ENCODE measurements at places on chromosomes 5 and 9.

DNA sequence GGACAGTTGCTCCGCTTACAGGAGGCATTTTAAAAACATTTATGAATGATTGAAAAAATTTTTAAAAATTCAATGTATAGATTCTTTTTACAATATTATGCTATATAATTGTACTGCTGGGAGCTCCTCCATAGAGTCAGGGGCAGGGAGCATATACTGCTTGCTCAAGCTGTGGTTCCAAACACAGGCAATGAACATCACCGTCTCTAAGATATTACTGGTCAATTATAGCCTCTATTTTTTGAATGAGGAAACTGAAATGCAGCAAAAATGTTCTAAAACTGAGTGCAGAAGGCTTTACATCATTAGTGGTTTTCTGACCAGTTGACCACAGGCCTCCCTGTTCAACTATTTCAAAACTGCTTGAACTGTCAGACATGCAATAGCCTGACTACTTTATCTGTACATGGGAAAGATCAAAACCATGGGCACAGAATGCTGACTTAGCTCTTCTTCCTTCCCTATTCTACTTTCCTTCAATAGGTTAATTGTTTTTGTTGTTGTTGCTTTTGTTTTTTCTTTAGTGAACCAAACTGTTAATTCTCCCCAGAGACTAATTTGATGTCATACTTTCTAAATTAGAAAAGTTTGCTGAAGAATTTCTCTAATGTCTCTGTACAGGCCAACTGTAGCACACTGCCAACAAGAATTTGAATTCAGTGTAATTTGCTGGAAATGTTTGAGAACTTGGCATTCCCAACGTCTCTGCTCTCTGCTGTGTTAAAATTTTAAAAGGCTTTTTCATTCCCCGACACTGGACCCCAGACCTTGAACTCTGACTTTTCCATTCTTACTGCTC is 107.6 kb upstream of the MPDZ start:
- DNase-seq, result no peak

DNA sequence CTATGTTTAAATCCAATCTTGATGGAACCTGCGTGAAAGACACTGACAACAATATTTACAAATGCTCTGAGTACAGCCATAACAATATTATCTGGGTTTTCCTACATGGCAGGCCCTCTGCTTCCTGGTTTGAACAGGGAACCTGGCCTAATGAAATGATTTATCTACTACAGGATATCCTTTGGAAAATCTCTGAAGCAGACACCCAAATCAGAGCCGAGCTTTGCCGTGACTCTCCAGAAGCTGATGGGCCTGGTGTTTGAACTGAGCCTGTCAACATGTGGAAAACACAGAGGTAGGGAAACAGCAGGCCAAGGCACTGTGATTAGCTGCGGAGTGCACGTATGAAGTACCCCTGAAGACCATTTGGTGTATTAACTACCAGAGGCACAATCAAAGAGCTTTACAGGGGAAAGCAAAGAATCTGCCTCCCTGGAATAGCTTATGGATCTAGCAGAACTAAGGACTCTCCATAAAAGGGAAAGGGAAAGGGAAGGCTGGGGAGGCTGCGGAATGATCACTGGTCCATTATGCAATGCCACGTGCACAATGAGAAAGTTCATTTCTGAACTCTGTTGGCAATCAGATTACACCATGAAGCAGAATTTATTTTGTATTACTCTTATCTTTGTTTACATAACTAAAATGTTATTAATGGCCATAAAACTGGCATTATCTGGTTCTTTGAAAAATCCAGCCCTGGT is 321.9 kb downstream of the EBF1 start:
- DNase-seq, result no peak

DNA sequence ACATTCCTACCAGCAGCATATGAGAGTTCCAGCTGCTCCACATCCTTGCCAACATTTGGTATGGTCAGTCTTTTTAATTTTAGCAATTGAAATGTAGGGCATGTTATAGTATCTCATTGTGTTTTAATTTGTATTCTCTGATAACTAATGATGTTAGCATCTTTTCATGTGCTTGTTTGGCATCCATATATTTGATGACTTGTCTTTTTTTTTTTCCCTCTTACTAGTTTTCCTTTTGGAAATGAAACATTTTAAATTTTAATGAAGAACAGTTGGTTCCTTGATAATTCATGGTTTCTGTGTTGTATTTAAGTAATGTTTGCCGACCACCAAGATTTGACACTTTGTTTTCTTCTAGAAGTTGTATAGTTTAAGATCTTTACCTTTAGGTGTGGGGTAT is 8.8 kb downstream of the OGN start:
- DNase-seq, result no peak

- no peak for DNase-seq
These were observed 778 bp downstream of the TRIM41 start for GRCh38 chr5:181223729-181224389.

DNA sequence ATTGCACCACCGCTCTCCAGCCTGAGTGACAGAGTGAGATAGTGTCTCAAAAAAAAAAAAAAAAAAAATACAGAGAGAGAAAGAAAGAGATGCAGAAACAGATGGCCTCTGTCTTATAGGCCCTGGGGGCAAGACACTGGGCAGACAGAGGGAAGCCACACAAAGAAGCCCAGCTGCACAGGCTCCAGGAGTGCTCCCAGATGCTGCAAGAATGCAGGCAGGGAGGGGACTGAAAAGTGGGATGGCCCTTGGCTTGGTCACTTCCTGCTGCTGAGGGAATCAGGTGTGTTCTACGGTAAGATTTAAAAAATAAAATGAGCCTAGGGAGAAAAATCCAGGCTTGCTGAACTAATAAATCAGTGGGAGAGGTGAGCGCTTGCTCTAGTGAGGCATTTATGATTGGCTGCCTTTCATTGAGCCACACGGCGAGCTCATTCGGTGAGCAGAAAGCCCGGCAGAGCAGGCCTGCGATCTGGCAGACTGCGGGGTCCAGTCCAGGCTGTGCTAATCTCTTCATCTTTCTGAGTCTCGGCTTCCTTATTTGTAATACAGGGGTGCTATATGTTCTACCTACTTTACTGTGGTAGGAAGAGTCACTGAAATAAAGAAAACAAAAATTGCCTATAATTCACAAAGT is 80.6 kb downstream of the RAD23B start:
- DNase-seq, result no peak

GRCh38 chr9:35611230-35611797 is 6.3 kb downstream of the TESK1 start:
- no peak for DNase-seq

GRCh38 chr5:8598996-8599395 is 730.0 kb downstream of the MTRR start:
- no peak for DNase-seq

DNA sequence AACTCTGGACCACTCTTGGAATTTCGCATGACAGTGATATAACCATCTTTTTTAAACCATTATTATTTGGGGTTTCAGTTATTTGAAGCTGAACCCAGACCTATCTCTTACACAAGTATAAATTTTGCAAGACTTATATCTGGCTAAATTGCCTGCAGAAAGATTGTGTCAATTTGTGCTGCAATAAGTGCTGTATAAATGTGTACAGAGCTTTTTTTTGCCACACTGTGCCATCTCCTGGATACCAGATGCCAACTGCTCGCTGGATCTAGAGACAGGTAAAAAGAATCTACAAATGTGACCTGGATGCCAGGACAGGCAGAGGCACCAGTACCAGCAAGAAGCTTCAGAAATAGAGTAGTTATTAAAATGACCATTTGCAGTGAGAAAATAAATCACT is 25.9 kb upstream of the TTC39B start:
- no peak for DNase-seq

- DNase-seq, result no peak
These were observed 23.9 kb downstream of the TPPP start for GRCh38 chr5:669111-669841.

DNA sequence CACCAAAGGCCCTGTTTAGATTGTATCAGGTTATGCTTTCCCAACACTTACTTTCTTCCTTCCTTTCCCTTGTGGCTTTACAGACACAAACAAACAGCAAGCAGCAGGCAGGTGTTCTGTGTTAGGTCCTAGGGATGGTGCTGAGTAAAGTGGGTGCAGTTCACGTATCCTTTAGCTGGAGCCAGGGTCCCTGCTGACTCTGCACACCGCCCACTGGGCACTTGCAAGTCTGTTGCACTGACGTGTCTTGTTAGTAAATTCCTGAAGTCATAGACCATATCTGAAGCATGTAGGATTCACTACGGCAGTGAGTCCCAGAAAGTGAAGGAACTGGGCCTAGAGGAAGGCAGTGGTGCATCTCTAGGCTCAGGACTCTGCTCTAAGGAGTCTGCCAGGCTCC is 96.5 kb downstream of the DAPK1 start:
- DNase-seq, result no peak
